B cell (primary cell): ENCODE measurements at places on chromosomes 13 and 19. TPM values are rescaled to one million over a fixed set of nuclear protein-coding genes. Genes with fewer than 3 reads are reported as not detected.

The GIPC3 gene
- 0.39 and 0.48 TPM in 2 replicates for polyA plus RNA-seq

The TINCR gene
- polyA plus RNA-seq = 0.37 and 0.54 TPM in 2 replicates

The MCEMP1 gene
- 0.57 and 1.6 TPM in 2 replicates for polyA plus RNA-seq

The EXOC3L2 gene
- polyA plus RNA-seq = not detected in 2 replicates

The MEX3D gene
- 0.69 and 0.73 TPM in 2 replicates for polyA plus RNA-seq

The PHLDB3 gene
- 10.2 and 15.8 TPM in 2 replicates for polyA plus RNA-seq

The ZNF729 gene
- not detected in 2 replicates for polyA plus RNA-seq

The ZNF302 gene
- polyA plus RNA-seq = 16.9 and 20.4 TPM in 2 replicates

The SERP2 gene
- 0.43 and 0.49 TPM in 2 replicates for polyA plus RNA-seq

The PSG6 gene
- not detected in 2 replicates for polyA plus RNA-seq

The MCF2L gene
- polyA plus RNA-seq = 3.7 and 5.3 TPM in 2 replicates

The F2RL3 gene
- 0.01 and 0.19 TPM in 2 replicates for polyA plus RNA-seq

The PLPPR2 gene
- 11.1 and 11.5 TPM in 2 replicates for polyA plus RNA-seq

The PDCD2L gene
- 14.2 and 16.7 TPM in 2 replicates for polyA plus RNA-seq

The KLK3 gene
- polyA plus RNA-seq = not detected in 2 replicates

The KMT2B gene
- 96.9 and 106 TPM in 2 replicates for polyA plus RNA-seq

The TMEM221 gene
- polyA plus RNA-seq = not detected in 2 replicates

The UBL5 gene
- polyA plus RNA-seq = 315 and 443 TPM in 2 replicates

The KANK2 gene
- 0.54 and 0.92 TPM in 2 replicates for polyA plus RNA-seq

The EFNB2 gene
- 0.04 and 0.19 TPM in 2 replicates for polyA plus RNA-seq

The MTIF3 gene
- 94.8 and 171 TPM in 2 replicates for polyA plus RNA-seq

The ZNF845 gene
- 2.3 and 2.4 TPM in 2 replicates for polyA plus RNA-seq
